ENCODE measurements at places on chromosomes 1 and 21.

DNA sequence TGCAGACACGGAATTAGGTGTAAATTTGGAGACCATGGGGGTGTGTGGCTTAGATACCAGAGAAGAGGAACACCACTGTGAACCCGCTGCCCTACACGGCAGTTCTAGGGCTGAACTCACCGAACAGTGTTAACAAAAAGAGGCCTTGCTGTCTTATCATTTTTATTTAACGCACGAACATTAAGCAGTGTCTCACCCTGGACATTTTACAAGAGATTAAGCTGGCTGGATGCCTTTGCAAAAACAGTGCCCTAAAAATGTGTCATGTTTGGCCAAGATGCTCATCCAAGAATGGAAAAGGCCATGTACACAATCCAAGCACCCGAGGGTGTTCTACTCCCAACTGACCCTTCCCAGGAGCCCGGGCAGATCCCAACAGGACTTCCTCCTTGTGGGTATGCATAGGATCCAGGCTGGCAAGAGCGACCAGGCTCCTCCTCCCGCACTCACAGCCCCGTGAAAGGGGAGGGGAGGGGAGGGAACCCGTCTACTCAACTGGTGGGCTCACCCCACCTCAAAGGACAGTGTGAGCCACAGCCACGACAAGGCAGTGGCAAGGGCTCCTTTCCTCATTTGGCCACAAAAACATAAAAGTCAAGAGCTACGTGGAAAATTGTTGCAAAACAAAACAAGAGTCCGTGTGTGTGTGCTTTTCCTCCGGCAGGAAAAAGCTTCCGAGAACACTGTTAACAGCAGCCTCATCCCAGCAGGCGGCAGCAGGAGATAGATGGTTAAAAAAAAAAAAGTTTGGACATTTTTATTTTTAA lies 20.3 kb downstream of the C2CD2 start:
- no peak for DNase-seq

DNA sequence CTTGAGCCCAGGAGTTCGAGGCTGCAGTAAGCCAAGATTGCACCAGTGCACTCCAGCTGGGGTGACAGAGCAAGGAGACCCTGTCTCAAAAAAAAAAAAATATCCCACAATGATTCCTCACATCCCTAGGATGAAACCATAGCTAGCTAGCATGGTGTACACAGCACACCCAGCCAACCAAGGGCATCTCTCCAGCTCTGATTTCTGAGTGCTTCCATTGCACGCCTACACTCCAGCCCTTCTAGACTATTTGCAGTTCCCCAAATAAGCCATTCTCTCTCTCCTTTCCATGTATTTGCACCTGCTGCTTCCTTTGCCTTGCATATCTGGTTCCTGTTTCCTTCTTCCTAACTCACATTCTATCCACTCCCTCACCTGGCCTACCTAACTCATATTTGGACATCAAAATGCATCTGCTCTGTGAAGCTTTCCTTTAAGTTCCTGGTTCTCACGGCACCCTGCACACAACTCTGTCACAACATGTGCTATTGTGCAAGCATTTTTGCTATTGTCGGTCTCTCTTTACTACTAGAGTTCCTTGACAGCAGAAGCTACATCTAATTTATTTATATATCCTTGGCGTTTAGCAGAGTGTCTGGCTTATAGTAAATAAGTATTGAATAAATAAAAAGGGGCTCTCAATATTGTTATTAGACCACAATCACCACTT lies 2.4 kb upstream of the ELAPOR1 start:
- DNase-seq = no peak

- no peak for DNase-seq
These were observed 10.1 kb upstream of the FGR start for GRCh38 chr1:27645071-27645415.

GRCh38 chr1:221439747-221440501 lies 302.0 kb downstream of the DUSP10 start:
- peak; percentile 62 for DNase-seq

DNA sequence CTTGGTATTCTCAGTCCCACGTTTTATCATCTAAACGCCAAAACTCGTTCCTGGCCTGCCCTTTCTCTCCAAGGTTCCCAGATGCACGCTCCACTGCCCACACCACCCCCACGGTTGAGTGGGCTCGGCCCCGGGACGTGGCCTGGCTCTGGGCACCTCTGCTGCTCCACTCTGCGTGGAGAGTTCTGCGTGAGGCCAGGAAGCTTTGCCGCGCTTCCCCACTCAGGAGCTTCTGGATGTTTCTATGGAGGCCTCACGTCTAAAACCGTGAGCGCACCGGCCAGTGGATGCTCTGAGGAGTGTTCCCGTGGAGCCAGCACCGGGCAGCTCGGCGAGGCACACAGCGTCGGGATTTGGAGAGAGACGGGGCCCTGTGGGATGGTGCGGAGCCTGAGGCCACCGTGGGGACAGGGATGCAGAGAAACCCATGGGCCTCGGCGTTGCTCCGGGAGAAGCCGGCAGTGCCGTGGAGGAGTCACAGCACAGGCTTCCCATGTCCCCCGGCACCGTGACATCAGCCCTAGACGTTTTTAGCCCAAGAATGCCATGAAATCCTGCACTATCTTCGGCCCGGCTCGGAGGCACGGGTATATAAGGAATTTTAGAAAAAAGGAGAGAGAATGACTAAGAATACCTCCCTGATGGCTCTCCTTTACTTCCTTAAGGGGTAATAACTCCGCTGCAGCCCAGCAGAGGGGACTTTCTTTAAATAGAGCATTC lies 125.9 kb downstream of the PRDM16 start:
- no peak for DNase-seq

- no peak for DNase-seq
These were observed 4.3 kb upstream of the MFAP2 start for GRCh38 chr1:16984717-16985116.

DNA sequence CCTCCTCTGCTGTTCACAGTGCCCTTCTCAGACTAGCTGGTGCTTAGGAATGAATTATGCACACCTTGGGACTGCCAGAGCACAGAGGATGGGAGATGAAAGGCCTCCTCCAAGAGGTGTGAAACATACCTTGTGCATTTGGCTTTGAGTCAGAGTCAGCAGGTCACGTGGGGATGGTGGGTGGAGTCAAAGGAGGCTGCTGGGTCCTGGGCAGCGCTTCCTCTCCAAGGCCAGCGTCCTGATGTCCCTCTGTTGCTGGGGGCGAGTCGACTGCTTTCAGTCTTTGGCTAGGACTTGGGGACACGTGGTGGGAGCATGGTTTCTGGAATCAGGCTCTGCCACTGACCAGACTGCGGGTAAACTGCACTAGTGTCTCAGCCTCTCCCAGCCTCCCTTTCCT lies 91.2 kb downstream of the AJAP1 start:
- DNase-seq = no peak

DNA sequence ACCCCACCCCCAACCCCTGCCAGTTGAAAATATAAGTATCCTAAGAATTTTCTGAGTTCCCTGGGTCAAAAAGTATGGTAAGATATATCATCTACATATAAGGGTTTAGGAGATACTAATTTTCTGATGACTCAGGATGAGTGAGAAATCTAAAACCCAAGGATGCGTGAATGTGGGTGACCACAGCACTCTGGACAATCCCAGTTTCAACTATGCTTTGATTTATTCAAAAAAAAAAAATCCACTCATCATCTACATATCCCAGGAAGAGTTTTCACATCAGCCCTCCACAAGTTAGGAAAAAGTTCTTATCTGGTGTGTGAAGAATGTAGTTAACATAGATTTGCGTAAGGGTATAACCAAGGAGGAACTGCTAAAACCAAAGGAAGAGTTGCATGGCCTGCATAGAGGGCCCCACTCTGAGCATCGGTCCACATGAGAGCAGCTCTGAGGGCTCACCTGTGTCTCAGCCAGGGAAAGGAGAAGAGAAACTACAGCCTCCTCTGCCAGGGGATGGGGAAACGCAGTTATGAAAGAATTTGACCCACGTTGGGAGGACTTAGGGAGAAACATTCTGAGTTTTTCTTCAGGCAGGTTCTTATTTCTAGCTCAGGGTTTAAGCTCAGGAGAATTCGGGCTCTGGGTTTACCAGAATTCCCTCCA lies 18.8 kb downstream of the LAMB3 start:
- no peak for DNase-seq

- DNase-seq = no peak
These were observed 212.0 kb upstream of the NFIA start for GRCh38 chr1:60870269-60870865.

DNA sequence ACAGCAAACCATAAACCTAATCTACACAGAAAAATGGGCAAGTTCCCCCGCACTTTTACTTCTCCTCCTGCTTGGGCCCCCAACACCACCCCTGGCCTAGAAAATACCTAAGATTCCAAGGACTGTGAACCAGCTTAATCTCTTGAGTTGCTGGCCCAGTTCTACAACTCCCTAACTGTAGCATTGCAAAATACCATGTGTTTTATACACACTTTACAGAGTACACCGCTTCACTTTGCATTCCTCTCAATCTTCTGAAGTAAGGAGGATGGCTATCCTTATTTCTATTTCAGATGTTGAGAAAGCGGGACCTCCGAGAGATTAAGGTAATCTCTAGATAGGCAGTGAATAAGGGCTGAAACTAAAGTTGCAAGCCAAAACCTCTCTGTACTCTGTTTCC lies 408.3 kb upstream of the NR5A2 start:
- no peak for DNase-seq

- DNase-seq = no peak
These were observed 48.1 kb downstream of the CACNA1E start for GRCh38 chr1:181531441-181531840.

- peak; percentile 41 for DNase-seq
These were observed 10.1 kb upstream of the LRRC71 start for GRCh38 chr1:156910309-156910782.

DNA sequence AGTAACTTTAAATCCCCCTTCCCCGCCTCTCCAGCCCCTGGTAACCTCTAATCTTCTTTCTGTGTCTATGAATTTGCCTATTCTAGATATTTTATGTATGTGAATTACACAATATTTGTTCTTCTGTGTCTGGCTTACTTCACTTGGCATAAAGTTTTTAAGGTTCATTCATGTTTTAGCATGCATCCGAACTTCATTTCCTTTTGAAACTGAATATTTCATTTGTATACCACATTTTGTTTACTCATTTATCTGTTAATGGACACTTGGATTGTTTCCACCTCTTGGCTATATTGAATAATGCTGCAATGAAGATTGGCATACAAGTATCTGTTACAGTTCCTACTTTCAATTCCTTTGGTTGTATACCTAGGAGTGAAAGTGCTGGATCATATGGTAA lies 205.3 kb downstream of the TM2D1 start:
- no peak for DNase-seq

GRCh38 chr1:167474191-167474641 lies 44.1 kb downstream of the CD247 start:
- no peak for DNase-seq

- DNase-seq = peak; percentile 18
These were observed 27.3 kb downstream of the F11R start for GRCh38 chr1:160993544-160994193.

DNA sequence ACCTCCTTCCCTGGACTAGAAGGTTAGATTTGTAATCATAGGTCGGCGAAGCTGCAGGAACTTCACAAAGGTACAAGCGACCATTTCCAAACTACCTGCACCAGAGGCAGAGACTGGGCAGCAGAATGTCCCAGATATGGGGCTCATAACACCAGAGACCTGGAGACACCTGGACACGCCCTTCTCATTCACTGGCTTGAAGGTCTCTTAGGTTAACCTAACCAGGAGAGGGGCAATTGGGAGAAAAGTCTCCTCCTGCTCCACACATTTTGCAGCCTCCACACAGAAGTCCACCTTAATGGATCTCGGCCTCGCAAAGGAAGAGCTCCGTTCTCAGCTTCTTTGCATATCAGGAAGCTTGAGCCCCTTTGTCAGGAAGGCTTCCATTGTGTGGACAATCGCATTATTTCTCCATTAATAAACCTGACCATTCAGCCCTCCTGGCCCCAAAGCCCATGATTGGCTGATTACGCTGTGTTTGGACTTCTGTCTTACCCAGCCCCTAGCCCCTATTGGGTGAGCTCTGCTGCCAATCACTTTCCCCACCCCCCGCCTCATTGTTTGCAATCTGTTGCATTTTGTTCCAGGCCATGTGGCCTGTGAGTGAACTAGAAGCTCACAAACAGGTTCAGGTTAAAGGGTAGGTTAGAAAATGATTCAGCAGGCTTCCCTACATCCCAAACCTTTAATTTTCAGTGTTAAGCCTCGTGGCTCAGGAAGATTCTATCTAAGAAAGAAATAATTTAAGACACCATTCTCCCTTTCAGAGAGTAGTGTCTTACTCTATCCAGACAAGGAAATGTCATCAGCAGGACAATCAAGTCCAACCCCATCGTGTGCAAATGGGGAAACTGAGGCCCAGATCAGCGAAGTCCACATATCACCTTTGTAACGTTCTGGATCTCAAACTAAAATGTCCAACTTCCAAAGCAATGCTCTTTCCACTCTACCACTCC lies 2.8 kb downstream of the MYCL start:
- DNase-seq = no peak

DNA sequence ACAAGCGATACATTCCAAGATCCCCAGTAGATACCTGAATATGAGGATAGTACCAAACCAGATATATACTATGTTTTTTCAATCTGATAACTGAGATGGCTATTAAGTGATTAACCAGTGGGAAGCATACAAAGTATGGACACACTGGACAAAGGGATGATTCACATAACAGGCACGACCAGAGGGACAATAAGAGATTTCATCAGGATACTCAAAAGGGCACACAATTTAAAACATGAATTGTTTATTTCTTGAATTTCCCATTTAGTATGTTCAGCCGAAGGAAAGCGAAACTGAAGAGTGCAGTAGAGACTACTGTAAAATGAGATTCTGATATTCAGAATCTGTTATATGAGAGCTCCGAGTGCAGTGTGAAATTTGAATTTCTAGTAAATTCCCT lies 10.6 kb downstream of the ZZZ3 start:
- DNase-seq = no peak

- DNase-seq = no peak
These were observed 156.7 kb downstream of the DMRTA2 start for GRCh38 chr1:50266509-50266908.

- peak; percentile 62 for DNase-seq
These were observed 259.3 kb upstream of the SGIP1 start for GRCh38 chr1:66274634-66275033.

DNA sequence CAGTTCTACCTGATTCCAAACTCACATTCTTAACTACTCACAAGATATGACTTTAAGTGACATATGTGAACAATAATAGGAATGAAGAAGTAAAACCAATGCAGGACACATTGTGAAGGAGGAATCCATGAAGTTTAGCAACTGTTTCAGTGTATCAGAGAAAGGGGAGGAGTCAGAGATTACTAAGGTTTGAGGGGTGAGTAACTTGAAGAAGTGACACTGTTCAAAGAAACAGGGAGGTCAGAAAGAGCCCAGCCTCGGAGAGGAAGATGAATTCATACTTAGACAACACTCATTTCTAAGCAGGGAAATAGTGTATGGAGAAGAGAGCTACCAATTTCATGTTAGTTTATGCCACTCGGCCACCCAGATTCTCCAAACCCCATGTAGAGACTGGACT lies 28.2 kb upstream of the RPF1 start:
- no peak for DNase-seq

GRCh38 chr1:150799089-150799488 lies 9.0 kb downstream of the CTSK start:
- no peak for DNase-seq
